ENCODE measurements at places on chromosomes 5 and 9.

- DNase-seq, result no peak
Measured at GRCh38 chr9:4152876-4153275, 147.0 kb downstream of the GLIS3 start.

- DNase-seq, result no peak
Measured at GRCh38 chr9:114467910-114468309, 37.4 kb downstream of the WHRN start.

DNA sequence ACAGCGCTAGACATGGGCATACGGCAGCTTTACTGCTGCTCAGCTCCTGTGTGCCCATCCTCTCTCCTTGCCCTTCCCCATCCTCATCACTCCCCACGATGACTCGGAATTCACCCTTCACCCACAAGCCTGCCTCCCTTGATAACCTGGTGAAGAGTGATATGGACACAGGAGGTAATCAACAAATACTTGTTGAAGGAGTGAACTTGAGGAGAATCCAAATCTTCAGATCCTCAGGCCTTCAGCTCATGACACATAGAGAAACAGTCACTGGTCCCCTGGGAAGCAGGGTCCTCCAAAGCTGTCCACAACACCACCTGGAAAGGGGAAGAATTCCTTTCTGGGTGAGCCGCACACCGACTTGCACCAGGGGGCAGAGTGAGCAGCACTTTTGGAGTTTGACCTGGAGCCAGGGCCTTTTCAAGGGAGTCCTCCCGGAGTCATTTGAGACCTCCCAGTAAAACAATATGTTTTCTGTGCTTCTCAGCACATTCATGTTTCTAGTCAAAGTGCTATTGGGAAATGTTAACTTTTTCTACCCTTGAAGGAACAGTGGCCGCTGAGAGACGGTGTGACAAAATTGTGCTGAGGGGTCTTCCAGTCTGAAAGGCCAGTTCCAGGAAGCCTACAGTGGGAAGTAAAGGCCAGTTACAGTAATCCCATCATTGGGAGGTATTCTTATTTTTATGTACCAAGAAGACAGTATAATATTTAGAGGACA is 332.3 kb downstream of the CWC27 start:
- no peak for DNase-seq

DNA sequence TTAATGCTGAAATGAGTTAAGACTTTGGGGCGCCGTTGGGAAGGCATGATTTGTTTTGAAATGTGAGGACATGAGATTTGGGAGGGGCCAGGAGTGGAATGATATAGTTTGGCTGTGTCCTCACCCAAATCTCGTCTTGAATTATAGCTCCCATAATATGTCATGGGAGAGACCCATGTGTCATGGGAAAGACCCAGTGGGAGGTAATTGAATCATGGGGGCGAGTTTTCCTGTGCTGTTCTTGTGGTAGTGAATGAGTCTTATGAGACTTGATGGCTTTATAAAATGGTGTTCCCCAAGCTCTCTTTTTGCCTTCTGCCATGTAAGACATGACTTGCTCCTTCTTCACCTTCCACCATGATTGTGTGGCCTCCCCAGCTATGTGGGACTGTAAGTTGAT is 5.1 kb downstream of the SLC25A48 start:
- no peak for DNase-seq

- no peak for DNase-seq
Measured at GRCh38 chr5:158287643-158288271, 428.8 kb upstream of the CLINT1 start.

DNA sequence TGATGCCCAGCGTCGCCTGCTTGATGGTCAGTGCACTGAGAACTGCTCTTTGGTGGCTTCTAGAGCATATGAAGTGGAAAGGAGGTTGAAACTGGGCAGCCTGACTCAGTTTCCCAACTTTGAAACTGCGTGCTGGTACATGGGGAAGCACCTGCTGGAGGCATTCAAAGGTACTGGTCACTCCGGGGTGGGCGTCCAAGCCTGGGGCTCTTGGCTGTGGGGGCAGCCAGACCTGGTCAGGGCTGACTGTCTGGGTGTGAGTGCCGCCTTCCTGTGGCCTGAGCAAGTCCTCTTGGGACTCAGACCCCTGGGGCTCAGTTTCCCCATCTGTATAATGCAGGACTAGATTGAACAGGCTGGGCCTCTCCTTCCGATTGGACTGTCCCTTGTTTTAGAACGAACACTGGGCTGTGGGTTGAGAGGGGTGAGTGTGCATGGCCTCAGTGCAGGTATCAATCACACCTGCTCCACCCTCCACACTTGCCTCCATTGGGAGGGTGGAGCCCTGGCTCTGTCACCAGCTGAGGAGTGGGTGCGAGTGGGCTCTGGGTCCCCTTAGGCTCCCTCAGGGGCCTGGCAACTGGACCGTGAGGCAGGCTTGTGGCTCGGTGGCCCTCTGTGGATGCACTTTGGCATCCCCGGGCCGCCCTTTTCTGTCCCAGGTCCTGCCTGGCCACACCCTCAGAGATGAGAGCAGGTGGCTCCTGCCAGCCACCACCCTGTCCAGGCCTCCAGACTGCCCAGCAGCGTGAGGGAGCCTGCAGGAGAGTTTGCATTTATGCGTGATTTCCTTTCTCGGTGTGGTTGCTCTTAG is 80.2 kb downstream of the PHF2 start:
- no peak for DNase-seq

GRCh38 chr5:10563110-10563944 is 543 bp upstream of the ANKRD33B start:
- peak; percentile 73 for DNase-seq

GRCh38 chr5:124828731-124829234 is 82.3 kb upstream of the ZNF608 start:
- no peak for DNase-seq

DNA sequence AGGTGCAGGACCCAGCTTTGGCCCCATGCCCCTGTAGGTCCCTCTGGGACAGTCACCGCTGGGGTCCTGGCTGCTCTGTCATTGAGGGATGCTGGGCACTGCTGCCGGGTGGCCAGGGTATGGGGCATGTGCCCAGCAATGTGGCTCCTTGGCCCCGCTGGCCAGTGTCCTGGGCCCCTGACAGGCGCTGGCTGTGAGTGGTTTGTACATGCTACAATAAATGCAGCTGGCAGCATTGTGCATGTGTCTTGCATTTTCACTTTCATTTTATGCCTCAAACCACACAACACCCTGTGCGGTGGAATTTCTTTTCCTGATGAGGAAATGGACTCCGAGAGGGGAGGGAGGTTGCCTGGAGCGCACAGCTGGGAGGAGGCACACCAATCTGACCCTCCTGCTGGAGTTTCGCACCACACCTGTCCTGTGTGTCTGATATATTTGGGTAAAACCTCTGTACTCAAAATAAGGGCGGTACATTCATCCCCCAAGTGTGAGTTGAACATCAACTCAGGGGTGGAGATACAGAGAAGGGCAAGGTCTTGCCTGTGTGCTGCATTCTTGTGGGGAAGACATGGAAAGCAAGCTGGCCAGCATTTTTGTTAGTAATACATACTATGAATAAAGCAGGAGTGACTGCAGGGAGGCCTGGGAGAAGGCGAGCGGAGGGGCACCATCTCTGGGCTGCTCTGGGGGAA is 11.7 kb downstream of the TSPAN17 start:
- no peak for DNase-seq

- no peak for DNase-seq
Measured at GRCh38 chr5:173291722-173292658, 36.2 kb downstream of the STC2 start.

- no peak for DNase-seq
Measured at GRCh38 chr5:9456435-9457042, 89.3 kb downstream of the SEMA5A start.

- no peak for DNase-seq
Measured at GRCh38 chr9:36358486-36358885, 41.6 kb downstream of the RNF38 start.

GRCh38 chr9:94005272-94005901 is 50.2 kb upstream of the BARX1 start:
- DNase-seq, result no peak

GRCh38 chr5:114924769-114925168 is 244.9 kb downstream of the TRIM36 start:
- DNase-seq, result no peak

DNA sequence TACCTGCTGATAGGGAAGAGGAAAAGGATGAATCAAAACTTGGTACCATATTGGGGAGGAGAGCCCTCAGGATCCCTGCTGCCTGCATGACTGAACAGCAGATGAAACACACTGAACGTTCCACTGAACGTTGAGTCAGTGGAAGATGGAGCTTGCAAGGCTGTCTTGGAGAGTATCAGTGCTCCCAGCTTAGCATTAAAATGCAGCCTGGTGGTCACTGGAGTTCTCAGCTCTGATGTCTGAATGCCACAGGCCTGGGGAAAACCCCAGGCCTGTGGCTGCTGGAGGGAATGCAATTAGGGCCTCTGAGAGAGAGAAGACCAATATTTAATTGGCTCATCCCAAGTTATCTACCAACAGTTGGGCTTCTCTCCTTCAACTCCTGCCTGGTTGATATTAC is 54.5 kb downstream of the PDE4D start:
- no peak for DNase-seq

GRCh38 chr9:134525070-134525815 is 116.4 kb upstream of the COL5A1 start:
- DNase-seq, result no peak

- peak; percentile 26 for DNase-seq
Measured at GRCh38 chr5:176985516-176985915, 21.1 kb downstream of the UIMC1 start.

GRCh38 chr5:103433211-103433610 is 129.4 kb downstream of the NUDT12 start:
- DNase-seq, result no peak

DNA sequence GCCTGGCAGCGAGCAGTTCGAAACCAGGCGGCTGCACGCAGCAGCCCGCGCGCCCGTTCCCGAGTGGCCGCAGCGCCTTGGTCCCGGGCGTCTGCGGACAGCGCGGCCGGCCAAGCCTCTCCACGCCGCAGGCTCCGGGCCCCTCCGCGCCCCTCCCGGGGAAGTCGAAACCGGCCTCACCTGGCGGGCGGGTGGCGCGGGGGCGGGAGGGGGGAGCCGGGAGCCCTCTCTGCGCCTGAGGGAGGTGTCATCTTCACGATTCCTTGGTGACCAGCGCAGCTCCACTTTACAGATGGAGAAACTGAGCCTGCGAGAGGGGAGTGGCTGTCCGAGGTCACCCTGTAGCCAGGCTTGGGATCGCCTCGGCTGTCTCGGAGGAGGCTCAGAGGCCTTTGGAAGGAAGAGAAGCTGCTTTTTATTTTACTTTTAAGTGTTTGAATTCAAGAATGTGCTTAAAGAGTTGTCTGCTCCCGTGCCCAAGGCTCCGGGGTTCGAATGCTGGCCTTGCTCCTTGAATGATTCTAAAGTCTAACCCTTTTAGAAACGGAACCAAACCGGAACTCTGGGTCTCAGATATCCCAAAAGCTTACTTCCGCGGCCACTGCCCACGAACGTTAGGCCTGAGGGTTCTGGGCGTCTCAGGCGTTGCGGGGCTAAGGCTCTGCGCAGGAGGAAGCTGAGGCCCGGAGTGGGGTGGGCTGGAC is 662 bp downstream of the SUSD3 start:
- DNase-seq, result no peak

DNA sequence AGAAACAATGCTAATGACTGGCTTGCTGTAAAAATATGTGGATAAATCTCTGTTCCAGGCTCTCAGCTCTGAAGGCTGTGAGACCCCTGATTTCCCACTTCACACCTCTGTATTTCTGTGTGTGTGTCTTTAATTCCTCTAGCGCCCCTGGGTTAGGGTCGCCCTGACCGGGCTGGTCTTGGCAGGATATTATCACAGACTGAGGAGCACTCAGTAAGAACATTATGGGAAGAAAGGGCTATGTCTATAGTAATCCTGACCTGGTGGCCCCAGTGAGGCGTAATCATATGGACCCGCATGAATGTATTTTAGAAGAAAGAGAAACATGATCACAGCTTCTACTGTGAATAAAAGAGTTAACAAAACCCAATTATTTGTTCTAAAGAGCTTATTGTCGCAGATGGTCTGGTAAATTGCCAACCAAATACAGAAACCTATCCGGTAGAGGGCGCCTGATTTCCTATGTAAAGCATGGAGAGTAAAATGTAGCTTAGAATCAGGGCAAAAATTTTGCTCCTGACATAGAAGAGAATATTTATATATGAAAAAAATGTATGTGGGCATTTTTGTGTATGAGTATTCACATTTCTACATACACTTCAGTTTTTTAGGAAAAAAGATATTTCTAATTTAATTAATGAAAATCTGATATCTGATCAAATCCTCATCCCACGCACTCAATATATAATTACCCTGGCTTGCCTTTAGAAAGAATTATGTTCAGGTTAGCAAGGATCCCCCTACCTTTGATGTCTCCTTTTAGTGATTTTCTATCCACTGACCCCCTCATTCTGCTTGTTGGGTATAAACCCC is 5.8 kb upstream of the IFNA1 start:
- peak; percentile 28 for DNase-seq

- DNase-seq, result no peak
Measured at GRCh38 chr5:34709861-34710673, 53.9 kb downstream of the RAI14 start.

DNA sequence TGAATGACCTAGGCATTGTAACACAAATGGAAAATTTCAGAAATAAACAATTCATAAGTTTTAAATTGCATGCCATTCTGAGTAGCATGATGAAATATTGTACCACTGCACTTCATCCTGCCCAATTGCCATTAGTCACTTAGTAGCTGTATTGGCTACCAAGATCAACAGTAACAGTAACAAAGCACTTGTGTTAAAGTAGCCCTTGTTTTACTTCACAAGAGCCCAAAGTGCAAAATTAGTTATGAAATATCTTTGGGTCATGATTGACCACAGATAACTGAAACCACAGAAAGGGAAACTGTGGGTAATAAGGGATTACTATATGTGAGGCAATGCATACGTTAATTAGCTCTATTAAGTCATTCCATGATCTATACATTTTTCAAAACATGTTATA is 33.3 kb upstream of the RORB start:
- no peak for DNase-seq

DNA sequence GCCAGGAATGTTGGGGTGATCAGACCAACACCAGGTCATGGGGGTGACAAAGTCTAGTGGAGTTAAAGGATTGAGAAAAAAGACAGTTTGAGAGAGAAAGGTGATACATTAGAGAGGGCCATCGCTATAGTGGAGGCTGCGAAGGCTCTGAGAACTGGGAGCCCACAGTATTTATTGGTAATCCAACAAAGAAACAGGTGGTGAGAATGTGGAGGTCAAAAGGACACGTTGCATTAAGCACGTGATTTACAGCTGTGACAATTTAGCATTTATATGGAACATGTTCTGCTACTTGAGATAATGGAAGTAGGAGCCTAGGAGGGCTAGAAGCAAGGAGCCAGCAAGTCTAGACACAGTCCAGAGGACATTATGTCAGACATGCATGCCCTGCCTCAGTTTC is 2086.5 kb upstream of the C9orf72 start:
- no peak for DNase-seq

- no peak for DNase-seq
Measured at GRCh38 chr5:84017523-84018172, 297.0 kb upstream of the HAPLN1 start.

DNA sequence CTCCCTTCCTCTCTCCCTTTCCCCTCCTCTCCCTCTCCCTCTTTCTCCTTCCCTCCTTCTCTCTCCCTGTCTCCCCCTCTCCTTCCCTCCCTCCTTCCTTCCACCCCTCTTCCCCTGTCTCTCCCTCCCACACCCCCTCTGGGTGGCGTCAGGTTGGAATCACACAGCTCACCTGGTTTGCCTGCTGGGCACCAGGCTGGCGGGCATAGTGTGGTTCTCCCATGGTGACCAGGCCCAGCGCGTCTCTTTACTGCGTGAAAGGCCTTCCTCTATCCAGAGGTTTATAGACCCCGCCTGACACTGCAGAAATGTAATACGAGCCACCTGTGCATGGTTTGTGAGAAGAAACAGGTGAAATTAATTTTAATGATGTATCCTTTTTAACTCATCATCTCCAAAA is 76.2 kb downstream of the MRPL36 start:
- DNase-seq, result no peak

GRCh38 chr9:21801683-21802417 is 586 bp upstream of the MTAP start:
- DNase-seq, result no peak
